ENCODE measurements at places on chromosomes 3 and 15. TPM values are rescaled to one million over a fixed set of nuclear protein-coding genes. Genes with fewer than 3 reads are reported as not detected.

PLXNA1 gene
- polyA plus RNA-seq = not detected

CTXND1 gene
- not detected for polyA plus RNA-seq

- DNase-seq = no peak
These were observed 27.9 kb upstream of the PDE8A start for GRCh38 chr15:84953726-84954125.

IL12A gene
- polyA plus RNA-seq = 0.33 TPM
